ENCODE measurements at places on chromosomes 3 and 15.

GRCh38 chr3:107344722-107345121 is 32.5 kb upstream of the CCDC54 start:
- DNase-seq: no peak

GRCh38 chr3:194107107-194107506 is 28.8 kb upstream of the HES1 start:
- DNase-seq: no peak

- no peak for DNase-seq
Measured at GRCh38 chr15:29917600-29918597, 95.6 kb upstream of the TJP1 start.

DNA sequence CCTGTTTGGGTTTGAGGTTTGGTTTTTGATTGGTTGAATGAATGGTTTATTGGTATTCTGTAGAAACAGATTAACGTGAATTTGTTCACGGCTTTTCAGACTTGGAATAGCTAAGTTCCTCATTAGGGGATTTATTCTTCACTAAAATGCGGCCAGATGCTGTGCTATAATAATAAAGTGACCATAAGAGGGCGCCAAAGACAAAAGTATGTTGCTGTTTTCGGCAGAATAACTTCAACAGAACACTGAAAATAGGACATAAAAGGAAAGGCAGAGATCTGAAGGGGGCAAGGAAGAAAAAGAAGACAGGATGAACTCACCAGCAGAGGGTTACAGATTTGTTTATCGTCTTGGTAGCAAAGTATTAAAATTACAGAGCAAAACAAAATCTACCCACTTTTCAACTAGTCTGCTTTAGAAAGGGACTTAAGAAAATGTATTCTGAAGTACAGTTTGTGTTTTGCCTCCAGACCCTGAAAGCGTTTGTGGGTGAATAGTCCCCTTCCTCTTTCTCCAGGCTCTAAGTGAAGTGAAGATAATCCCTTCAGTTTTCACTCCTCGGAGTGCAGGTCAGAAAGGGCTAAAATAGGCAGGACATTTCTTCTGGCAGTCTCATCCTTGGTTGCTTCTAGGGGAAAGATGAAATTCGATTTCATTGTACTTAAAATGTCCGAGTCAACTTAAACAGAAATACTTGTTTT is 147.6 kb downstream of the IL20RB start:
- no peak for DNase-seq

DNA sequence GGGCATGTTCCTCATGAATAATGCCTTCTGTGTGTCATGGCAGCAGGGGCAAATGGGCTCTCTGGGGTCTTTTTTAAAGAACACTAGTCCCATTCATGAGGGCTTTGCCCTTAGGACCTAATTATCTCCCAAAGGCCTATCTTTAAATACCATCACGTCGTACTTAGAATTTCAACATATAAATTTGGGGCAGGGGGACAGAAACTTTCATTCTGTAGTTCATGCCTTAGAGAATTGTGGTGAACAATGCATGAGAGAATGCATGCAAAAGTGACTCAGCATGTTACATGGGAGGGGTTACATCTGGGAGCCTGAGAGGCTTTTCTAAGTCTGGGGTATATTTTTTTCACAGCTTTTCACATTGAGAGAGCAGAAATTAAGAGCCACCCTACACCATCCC is 208.5 kb upstream of the ROPN1 start:
- no peak for DNase-seq

DNA sequence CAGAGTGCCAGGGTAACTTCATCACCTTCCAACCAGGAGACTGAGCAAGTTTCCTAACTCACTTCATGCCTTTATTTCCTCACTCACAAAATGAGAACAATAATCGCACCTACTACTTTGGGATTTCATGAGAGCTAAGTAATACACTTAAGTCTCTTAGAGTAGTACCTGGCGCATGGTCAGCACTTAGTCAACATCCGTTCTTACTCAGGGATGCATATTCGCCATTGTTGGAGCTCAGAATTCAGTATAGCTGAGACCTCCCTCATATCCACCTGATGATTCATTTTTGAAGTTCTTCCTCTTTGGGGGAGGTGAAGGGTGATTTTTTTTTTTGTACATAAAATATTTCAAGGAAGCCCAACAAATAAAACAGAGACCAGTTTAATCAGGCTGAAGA is 188.2 kb downstream of the AGBL1 start:
- DNase-seq: no peak

- DNase-seq: no peak
Measured at GRCh38 chr3:133965013-133965570, 64.6 kb downstream of the SLCO2A1 start.

DNA sequence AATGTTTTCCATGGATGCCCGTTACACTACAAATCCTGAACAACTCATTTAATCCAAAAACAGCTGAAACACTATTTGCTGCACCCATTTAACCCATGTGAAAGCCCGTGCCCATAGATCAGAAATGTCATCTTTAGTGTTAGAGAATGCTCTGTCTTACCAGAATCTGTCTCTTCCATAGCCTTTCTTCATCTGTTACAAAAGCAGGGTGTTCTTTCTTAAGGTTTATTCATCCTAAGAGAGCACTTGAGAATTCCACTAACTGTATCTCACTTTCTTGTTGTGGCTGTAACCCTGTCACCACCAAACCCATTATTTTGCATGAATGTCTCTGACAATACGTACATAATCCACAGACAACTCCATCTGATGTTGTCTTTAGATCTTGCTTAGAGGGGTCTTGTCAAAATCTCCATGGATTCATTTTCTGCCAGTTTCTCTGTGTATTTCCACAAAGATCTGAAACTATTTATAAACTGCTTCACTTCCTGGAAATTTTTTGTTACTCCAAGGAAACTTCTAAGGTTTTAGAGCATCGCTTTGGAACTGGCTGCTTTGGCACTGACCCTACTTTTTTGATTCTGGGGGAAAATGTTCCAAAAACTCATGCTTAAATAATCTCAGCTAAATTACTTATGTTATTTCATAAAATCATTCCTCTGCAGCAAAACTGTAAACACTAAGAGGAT is 167.8 kb upstream of the CCDC54 start:
- DNase-seq: no peak

DNA sequence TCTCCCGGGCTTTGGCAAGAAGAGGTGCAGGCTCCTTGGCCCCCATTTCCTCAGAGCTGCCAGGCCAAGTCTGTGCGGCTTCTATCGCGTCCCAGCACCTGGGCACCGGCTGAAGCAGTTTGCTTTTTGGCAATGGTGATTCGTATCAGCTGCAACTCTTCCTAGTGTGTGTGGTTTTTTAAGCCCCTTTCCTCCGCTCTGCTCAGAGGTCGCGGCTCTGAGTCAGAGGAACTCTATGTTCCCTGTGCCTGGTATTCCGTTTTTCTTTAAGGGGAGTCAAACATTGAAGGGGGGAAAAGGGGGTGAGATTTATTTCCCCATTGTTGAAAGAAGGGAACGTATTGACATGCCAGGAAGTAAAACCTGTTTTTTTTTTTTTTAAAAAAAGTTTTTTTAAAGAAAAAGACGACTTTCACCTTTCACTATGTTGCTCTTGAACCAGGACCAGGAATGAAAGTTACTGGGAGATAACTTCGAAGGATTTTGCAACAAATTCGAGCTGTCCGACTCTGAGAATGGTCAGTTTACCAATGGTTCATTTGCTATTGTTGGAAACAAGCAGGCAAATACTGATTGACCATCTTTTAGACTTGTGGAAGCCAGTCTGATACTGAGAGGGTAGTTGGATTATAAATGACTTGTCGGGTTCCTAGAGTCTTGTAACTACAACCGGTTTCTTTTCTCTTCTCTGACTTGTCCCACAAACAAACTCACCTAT is 1.1 kb downstream of the ARMC8 start:
- DNase-seq: no peak

DNA sequence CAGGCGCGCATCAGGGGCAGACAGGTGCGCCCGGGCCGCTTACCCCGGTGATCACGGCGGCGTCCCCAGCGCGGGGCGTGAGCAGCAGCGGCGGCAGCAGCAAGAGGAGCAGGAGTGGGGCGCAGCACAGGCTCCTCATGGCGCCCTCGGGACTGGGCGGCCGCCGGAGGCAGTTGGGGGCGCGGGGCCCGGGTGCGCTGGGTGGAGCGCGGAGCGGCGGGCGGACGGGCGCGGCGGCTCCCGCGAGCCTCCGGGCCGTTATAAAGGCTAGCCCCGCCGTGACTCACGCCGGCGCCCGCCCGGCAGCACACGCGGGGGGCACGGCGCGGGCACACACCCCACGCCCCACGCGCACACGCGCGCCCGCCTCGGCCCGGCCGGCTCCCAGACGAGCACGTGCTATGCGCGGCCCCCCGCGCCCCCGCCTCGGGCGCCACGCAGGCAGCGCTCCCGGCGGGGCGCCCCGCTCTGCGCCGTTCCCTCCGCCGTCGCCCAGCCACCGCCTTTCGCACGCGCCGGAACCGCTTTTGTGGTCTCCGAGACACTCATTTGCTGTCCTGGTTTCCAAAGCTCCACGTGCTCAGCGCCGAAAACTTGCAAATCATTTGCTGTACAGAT is at the start of gene PROK2:
PROK2 (minus strand) TSS at position 235 of the 618 bp plus-strand sequence; CDS start at position 139, 96 bp downstream.
- DNase-seq: no peak

DNA sequence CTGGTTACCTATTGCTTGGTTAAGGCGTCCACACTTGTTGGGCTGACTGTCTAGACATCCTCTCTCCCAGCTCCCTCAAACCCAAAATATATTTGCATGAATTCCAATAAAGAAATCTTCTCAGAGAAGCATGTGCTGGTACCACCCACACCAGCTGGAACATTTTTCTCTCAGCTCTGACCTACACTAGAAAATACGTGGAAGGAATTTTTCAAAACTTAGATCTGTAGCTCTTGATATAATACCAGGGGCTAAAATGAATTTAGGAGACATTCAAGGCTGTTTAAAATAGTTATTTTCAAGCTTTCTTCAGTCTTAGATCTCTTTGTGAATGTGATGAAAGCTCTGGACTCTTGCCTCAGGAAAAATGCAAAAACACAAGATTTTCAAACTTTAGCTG is 590.4 kb downstream of the PDCD6IP start:
- DNase-seq: no peak

DNA sequence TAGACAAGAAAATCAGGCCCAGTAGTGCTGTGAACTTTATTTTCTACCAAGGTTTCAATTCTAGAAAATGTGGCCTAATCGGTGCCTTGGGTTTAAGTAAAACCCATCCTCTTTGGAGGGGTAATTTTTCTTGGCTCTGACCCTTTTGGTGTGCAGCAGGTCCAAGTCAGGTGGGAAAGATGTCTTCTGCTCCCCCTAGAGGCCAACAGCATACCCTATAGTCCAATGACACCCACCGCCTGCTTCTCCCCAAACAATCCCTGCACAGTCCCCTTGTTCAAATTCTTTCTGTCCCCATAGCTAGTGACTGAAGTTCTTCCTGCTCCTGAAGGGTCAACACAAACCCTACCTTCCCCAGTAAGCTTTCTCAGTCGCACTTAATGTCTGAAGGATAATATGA is 261.8 kb upstream of the GOLGA6L4 start:
- DNase-seq: no peak

- DNase-seq: no peak
Measured at GRCh38 chr15:53837263-53837662, 77.8 kb upstream of the WDR72 start.

DNA sequence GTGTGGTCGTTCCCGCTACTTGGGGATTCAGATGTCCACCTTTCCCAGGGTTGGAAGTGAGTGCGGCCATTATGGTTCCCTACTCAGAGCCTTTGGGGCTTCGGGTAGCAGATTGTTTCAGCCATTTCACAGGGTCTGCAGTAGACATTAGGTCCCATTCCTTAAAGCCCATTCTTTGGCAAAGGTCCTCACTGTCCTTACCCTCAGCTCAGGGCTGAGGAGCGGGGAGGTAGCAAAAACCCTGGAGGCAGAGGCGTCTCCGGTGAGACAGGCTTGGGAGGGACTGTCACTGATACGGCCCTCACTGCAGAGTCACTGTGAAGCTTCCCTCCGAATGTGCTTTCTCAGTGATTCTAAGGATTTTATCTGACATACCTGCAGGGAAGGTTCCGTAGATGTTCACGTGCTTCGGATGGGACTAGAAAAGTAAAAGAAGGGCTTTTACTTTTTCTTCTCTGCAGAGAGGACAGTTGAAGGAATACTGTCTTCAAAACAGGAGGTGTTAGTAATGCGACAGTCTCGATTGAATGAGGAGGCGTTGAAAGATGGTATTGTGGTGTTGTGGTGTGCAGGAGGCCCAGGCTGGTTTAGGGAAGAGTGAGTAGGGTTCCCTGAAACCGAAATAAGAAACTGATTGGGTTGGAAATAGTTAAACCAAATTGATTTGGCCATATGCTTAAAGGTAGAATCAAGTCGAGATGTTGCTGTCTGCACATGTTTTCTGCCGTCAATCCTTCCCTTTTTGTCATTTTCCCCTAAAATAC is 630 bp downstream of the ATP6V1A start:
- no peak for DNase-seq

DNA sequence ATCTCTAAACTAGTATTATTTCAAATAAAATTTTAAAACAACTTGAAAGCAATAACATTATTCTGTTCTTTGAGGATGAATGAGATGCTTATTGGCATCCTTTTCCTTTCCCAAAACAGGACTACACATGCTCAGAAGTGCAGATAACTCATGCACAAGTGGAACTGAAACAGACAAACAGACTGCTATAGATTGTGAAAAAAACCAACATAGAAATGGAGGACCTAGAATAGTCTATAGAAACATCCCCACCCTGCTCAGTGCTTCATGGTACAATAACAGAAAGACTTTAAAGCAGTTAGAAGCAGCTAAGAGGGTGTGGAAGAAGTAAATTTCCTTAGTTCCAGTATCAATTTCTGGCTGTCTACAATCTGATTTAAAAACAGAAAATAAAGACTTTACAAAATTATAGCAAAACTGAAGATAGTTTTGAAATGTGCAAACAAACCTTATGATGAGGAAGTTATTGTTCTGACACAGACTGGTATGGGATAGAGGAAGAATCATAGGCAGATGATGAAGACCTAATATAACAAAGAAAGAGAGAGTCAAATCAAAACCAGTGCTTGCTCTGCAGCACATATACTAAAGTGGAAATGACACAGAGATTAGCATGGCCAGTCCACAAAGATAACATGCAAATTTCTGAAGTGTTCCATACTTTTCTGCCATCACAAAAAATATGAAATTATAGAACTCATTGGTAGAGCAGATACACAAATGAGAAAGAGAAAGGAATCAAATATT is 1025.4 kb downstream of the SQOR start:
- no peak for DNase-seq

DNA sequence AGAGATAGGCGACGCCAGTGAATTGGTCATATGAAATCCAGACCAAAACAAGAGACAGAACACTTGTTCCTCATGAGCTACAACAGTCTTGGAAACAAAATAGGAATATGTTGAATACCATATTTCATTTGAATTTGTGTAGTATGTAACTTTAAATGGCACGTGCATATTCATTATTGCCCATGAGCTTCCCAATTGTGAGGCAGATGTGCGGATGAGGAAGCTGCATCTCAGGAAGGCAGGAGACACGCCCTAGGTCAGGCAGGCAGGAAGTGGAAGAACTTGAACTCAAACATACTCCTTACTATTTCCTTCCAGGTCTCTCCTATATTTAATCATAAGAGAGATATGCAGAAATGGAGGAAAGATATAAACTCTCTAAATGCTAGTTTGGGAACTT is 106.8 kb upstream of the SLC2A2 start:
- no peak for DNase-seq

DNA sequence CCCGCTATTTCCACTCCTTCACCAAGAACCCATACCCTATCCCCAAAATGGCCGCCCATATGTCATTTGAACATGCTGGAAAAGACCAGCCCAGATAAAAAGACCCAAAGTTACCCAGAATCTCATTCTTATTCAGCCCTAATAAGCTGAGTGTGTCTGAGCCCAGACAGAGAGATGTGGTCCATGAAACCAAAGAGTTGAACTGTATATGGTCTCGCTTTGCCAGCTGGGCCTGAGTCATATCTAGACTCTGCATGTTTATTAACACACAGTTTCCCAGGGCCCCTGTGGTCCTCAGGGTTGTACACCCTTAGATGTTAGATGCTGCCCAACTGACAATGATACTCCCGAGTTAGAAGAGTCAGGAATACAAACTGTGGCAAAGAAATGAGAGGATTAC is 201.9 kb upstream of the STRIT1 start:
- no peak for DNase-seq

Data from right atrium auricular region (tissue), 2 donors.